ENCODE measurements at places on chromosomes 16 and 17. TPM values are rescaled to one million over a fixed set of nuclear protein-coding genes. Genes with fewer than 3 reads are reported as not detected.

- ATAC-seq = no peak
These were observed 11.3 kb upstream of the ARL5C start for GRCh38 chr17:39177256-39177655.

GRCh38 chr16:16988963-16989362, 481.8 kb downstream of the XYLT1 start:
- no peak for ATAC-seq

GRCh38 chr16:83335076-83335475, 472.7 kb upstream of the HSBP1 start:
- no peak for ATAC-seq

DNA sequence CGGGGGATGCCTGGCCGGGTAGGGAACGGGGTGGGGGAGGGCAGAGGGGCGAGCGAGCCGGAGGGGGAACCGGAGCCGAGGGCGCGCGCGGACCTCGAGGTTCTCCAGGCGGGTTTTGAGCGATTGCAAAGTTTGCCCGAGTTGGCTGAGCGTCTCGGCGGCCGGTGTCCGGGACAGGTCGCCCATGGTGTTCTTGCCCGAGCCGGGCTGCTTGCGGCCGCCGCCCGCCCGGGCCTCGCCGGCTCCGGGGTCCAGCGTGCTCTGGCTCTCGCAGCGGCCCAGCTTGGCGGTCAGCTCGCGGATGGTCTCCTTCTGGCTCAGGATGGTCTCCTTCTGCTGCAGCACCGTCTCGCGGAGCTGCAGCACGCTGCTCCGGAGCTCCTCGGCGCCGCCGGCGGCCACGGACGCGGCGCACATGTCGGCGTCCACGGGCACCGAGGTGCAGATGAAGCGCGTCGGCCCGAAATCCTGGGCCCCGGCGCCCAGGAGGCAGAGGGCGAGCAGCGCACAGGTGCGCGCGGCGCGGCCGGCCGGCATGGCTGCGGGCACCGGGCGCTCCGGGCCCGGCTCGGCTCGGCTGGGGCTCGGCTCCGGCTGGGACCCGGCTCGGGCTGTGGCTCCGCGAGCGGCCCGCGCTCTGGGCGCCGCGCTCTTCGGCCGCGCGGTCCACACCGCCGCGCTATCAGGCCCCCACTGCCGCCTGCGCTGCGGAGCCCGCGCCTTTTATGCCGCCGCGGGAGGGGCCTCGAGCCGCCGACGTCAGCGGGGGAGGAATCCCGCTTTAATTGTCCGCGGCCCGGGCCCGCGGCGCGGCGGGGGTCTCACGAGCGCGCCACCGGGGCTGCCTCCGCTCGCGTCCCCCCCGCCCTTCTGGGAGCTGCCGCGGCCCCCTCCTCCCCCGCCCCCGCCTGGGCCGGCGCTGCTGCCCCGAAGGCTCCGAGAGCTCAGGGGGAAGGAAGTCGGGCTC, at the start of gene NPTX1:
Gene NPTX1 (minus strand): TSS at position 698 of the 967 bp plus-strand sequence. CDS start 161 bp downstream, at position 537.
- ATAC-seq = peak; percentile 25

DNA sequence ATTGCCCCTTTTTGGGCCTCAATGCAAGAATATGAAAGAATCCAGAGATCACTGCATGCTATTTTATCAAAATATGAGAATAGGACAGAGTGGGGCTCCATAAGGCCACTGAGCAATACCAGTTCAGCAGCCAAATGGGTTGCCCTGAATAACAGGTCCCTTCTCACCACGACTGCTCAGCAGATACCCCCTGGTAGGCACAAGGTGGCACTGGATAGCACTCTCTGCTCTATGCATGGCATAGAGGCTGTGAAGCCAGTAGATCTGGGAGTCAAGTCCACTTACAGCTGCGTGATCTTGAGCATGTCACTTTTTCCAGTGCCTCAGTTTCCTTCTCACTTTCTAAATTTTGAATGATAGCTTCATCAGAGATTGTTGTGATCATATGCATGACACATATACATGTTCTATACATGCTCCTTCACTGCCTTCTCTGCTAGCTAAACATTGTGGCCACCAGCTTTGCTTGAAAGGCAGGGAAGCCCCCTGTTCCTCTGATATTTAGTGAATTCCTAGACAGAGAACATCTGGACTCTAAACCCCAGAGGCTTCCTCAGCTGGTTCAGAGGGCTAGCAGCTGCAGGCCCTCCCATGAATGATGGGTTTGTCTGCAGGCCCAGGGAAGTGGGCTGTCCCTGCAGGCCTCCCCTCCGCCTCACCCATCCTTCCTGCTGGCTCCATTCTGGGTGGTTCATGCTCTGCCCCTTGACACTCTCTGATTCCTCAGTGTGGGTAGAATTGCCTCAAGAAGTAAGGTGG, 84.9 kb upstream of the ASIC2 start:
- ATAC-seq = no peak

DNA sequence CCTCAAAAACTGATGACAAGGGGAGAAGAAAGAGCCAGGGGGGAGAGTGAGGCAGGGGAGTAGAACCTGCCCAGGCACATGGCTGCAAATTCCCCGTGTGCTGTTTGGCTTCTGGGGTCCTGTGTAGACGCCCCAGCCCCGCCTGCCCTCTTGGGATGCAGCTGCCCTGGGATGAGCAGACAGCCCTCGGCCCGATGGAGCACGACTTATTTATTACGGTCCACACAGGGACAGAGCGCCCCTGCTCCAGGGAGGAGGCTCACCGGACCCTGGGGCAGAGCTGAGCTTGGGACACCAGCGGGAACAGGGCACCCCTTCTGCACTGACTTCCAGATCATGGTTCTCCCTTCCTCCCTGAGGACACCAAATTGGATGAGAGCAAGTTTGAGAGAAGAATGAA, 9.1 kb downstream of the LDHD start:
- no peak for ATAC-seq

GRCh38 chr17:5329784-5330557, 47.9 kb downstream of the RABEP1 start:
- ATAC-seq = no peak

TMEM238L gene
- 2.3 TPM for total RNA-seq

- no peak for ATAC-seq
These were observed 253.6 kb downstream of the ZFHX3 start for GRCh38 chr16:72794319-72794718.

MARCHF10 gene
- not detected for total RNA-seq

DNA sequence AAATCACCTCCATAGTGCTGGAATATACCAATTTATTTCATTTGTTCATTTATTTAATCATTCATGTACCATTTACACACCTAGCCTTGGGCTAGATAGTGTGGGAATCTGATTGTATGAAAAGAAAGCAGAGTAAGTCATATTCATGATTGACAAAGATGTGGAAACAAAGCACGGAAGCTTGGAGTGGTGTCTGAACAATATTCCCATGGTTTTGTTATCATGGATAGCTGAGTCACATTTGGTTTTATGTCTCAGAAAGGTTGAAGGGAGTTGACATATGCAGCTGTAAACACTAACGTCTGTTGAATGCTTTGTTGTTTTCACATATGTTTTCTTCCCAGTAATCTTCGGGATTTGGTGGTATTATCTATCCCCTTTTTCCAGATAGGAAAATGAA, 76.6 kb downstream of the MAP2K4 start:
- no peak for ATAC-seq

GRCh38 chr17:64732336-64733006, 70.4 kb upstream of the SMURF2 start:
- peak; percentile 23 for ATAC-seq

DNA sequence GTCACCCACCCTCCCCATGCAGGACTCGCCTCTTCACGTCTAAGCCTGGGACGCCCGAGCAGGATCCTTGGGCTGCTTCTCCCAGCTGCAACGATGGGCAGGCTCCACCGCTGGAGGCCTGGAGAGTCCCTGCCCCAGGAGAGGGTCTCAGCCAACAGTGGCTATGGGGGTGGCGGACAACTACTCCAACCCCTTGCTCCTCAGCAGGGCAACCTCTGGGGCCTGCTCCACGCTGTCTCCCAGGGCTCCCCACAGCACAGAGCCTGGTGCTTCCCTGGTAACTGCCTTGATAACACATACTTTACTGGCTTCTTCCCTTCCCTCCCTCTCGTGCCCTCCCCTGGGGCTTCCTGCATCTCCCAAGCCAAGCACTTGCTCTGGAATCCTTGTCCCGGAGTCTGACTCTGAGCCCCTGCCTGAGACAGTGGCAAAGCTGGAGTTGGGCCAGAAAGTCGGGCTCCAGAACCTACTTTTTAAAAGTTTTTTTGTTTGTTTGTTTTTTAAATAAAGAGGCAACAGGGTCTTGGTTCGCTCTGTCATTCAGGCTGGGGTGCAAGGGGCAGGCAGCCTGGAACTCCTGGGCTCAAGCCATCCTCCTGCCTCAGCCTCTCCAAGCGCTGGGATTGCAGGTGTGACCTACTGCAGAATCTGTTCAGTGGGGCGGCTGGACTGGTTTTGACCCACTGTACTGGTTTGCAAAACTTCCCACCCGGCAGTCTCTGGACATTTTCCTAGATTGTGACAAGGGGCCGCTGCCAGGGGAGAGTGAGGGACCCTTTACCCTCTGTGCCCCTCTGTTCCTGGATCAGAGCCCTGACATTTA, 99.4 kb downstream of the TNFRSF13B start:
- peak; percentile 8 for ATAC-seq

DNA sequence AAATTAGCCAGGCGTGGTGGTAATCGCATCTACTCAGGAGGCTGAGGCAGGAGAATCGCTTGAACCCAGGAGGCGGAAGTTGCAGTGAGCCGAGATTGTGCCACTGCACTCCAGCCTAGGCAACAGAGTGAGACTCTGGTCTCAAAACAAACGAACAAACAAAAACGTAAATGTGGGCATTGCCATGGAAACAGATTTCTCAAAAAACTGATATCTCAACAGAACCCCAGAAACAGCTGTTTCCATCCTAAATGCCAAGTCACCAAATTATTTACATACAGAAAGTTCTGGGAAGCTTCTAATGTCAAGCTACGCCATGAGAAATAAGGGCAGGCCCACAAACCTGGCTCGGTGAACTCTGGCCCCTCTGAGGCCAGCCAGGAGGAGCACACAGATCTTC, 16.0 kb upstream of the ZNF689 start:
- no peak for ATAC-seq

DNA sequence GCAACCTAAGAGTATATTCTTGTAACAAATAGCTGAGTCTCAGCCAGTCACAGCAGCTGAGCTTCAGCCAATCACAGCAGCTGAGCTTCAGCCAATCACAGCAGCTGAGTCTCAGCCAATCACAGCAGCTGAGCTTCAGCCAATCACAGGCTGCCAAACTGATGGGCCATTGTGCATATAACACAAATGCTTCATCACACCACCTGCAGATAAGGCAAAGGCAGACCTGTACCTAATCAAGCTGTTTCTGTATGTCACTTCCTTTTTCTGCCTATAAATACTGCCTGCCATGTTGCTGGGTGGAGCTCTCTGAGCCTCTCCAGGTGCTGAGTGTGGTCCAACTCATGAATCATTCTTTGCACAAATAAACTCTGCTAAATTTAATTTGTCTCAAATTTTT, 19.9 kb downstream of the MYH13 start:
- ATAC-seq = no peak

DNA sequence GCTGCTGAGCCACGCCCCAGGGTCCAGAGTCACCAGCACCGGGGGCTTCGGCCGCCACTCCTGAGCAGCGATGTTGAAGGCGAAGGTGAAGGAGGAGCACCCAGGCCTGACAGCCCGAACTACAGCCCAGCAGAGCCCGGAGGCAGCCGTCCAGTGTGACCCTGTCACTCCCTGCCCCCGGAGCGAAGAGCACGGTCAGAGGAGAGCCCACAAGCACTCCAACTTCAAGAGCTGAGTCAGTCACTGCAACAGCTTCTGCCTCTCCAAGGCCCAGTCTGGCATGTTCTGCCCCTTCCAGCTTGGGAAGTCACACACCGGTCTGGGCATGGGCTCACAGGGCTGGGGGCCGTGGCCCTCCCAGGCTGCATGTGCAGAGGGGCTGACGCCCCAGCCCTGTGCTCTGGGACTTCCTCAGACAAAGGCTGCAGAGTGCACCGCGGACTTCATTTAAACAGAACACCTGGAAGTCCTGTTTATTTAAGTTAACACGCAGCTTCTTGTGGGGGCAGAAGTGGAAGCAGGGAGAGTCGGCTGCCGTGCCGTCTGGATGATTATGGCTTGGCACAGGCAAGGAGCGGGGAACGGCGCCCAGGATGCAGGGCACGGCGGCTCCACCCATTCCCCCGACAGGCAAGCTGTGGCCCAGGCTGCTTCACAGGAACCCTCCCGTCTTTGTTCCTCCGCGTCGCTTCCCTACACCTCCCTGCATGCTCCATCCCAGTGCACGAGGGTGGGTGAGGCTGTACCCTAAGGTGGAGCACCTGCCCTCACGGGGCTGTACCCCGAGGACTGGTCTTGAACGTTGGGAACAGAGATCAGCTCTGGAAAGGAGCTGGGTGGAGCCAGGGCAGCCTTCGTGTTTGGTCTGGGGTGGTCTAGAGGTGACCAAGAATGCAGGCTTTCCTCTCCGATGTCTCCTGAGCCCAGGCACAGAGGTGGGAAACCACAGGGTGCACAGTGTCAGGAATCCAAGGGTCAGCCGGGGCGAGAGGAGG, 68.9 kb upstream of the METRNL start:
- ATAC-seq = peak; percentile 45

DNA sequence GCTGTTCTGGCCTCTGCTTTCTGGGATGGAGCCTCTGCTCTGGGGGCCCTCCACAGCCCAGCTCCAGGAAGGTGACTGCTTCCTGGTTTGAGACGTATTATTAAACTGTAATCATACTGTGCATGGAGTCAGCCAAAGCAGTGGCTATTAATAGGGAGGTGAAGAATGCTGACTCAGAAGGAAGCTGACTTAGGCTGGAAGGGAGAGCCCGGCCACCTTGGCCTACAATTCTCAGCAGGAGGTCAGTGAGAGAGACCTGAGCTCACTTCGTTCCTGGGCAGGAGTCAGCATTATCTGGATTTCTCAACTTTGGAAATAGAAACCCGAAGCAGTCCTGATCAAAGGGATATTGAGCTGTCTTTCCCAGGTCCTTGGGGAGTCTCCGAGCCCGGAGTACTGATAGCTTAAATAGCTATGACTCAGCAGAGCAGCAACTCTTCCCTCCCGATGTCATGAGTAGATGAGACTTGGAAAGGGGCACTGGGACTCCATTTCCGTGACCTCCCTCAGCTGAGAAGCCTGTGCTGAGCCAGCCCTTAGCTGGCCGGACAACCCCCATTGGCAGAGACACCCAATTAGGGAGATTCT, 91.8 kb downstream of the YPEL2 start:
- ATAC-seq = peak; percentile 65

GRCh38 chr17:31400481-31400950, 9.0 kb downstream of the RAB11FIP4 start:
- ATAC-seq = no peak

DNA sequence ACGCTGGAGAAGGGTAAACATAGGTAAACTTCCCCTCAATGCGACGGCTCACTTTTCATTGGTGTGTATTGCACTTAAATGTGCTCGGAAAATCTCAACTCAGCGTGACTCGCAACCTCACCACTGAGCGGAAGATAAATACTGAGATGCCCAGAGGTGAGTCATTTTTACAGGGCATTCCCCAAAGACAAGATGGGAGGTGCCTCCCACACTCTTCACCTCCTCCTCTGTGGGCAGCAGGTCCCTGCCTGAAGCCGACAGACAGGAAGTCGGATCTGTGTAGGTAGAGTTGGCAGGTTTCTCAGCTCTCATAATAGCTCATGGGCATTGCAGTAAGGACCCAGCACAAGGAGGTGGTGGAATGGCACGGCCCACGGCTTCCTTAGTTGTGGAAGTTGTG, 274.6 kb upstream of the HSBP1 start:
- peak; percentile 94 for ATAC-seq

PNPO gene
- 33.3 TPM for total RNA-seq
